NCI-H526 treated with DMSO at 0.1 percent for 48 hours (cell line): ENCODE measurements at places on chromosomes 3 and 15.

DNA sequence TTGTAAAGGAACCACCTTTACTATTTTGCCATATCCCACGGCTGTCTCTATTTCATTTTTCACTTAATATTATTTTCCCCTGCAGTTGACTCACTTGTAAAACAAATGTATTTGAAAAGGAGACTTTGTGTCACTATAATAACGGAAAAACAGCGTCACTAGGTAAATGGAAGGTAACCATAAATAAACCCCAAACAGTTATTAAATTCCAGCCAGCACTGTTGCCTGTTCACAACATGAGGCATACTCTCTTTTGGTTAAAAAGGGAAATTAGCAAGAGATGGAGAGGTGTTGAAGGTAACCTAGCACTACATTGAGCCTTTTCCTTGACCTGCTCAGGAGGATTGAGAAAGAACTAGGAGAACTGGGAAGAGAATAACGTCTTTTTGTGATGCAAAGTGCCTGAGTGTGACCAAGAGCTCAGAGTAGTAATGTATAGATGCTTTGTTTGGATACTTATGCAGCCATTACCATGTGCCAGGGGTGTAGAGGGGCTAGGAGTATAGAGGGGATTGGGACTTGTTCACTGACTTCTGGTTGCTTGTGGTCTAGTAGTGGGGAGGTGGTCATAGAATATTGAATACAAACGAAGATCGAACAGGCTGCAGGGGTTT is 19.6 kb downstream of the FLNB start:
- DNase-seq, result no peak

DNA sequence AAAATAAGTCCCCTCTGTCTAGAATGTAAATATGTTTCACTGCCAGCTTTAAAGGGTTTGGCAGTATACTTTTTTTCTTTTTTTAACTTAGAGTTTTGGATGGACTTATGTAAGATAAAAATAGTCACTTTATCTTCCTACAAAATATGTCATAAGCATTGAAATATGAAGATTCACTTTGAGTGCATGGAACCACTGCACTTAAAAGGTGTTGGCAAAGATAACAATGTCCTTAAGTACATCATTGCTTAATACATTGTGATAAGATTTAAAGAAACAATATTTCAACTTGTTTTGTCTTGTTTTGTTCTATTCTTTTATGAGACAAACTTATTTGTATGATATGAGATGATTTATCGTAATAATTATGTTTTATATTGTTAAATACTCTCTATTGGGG is 66.3 kb upstream of the NAALADL2 start:
- no peak for DNase-seq

DNA sequence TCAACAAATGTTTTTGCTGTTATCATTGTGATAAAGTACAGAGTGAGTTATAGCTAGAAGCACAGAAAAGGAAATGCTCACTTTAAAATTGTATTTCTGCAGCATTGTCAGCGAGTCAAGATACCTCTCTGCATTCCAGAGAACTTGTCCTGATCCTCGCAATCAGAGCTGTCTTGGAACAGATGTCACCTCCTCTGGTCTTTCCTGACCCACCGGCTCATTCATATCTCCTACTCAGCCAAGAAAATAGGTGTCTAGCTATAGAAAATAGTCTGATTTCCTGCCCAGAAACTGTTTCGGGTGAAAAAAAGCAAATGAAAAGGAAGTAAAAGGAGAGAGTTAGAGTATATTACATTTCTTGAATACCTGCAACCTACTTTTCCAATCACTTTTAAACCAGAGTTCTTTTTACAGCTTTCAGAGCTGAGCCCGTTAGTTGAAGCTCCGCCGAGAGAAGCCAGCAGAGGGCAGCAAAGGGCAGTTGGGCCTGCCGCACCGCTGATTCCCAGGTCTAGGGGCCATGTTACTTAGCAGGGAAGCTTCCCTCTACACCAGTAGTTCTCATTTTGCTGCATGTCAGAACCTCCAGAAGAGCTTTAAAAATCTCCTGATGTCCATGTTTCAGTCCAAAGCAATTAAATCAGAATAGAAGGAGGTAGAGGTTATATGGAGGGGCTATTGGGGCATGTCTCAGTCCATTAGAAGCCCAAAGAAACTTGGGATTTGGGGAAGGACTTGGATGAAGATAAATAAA is 185.7 kb upstream of the THRB start:
- DNase-seq, result no peak

- no peak for DNase-seq
Measured at GRCh38 chr3:126208606-126209256, 28.3 kb upstream of the ALDH1L1 start.

- DNase-seq, result peak; percentile 47
Measured at GRCh38 chr3:32818970-32819511, 1.2 kb downstream of the TRIM71 start.

GRCh38 chr3:52843108-52843865 is 8.5 kb upstream of the MUSTN1 start:
- DNase-seq, result no peak

DNA sequence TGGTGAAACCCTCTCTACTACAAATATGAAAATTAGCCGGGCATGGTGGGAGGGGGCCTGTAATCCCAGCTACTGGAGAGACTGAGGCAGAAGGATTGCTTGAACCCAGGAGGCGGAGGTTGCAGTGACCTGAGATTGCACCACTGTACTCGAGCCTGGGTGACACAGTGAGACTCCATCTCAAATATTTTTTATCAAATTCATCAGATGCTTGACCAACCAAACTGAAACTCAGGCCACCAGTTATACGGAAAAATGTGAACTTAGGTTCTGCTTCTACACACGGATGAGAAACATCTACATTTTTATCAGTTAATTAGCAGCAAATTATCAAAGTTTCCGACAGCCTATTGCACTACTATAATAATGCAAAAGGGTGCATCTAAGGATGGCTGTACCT is 4.8 kb downstream of the ARF4 start:
- DNase-seq, result no peak

- peak; percentile 76 for DNase-seq
Measured at GRCh38 chr15:67501177-67501835, 19.6 kb upstream of the C15orf61 start.

DNA sequence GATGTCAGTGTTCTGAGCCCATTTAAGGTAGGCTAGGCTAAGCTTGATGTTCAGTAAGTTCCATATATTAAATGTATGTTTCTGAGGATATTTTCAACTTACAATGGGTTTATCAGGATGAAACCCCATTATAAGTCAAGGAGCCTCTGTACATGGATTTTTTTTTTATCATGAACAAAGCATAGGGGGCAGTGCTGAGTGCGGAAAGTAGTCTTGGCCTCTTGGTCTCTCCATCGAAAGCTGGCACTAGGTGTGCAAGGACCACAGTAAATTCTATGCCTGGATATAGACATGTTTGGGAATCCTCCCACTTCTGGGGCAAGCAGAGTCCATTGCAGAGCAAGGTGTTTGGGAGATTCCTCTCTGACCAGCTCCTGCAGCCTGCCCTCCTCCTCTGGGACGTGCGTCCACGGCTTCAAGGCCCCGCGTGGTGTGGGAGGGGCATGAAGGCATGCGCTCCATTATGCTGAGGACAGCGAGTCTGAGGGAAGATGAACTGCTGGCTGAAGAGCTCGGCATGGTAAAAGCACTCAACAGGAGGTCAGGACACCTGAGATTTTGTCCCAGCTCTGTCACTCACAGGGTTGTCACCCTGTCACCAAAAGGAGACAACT is 122.9 kb upstream of the LIPC start:
- DNase-seq, result no peak

- no peak for DNase-seq
Measured at GRCh38 chr15:87863152-87863551, 393.4 kb downstream of the NTRK3 start.

DNA sequence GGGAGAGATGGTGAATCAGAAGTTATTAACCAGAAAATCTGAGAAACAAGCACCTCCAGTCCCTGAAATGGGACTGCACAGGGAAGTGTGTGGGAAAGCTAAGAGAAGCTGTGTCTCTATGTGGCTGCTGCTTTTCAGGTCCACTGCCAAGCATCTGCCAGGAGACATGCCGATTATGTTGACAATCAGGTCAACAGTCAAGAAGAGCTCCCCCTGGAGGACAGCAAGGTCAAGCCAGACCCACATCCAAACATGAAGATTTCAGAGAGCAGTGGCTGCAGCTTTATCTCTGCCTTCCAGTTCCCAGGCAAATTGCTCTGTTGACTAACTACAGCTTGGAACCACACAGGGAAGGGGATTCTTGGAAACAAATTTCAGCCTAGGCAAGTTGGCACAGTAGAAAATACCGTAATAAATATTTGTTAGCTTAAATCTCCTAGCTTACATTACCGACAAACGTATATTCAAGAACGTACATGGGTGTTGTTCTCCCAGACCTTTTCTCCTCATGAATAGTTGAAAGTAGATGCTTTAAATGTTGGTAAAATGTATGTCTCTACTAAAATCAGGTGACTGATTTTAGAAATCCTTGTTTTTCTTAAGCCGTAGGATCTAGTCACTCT is 394.5 kb upstream of the RARB start:
- peak; percentile 54 for DNase-seq

- DNase-seq, result no peak
Measured at GRCh38 chr15:36958606-36959005, 141.7 kb downstream of the MEIS2 start.

DNA sequence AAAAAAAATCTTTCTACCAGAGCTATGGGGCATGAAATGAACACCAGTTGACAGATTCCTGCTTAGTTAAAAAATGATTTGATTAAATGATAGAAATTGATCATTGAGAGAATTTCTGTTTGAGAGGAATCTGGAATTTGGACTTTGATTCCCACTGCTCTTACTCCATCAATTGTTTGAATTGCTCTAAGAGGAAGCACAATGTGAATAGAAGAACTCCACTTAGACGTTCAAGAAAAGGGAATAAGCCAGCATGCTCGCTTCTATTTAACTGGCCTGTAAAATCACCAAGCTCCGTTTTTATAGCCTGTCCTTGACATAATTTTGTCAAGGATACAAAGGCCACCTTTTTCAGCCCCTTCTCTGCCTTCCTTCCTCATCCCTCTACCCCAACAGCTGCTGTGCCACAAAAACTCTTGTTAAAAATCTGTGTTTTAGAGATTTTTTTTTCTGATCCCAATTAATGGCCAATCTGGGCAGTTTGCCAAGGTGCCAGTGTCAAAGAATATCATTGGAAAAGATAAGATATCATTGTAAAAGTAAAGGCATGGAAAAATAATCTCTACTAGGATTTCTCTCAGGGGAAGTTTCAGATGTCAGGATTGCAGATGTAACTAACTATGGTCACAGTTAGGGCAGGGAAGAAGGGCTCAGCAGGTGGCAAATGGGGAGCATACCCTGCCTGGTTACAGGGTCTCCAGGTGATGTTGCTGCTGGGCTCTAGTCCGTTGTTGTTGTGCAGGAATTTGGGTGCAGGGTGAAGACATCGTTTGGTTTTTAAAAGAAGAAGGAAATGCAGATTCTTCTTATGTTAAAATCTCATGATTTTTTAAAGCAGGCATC is 301.8 kb upstream of the PDZRN3 start:
- no peak for DNase-seq

DNA sequence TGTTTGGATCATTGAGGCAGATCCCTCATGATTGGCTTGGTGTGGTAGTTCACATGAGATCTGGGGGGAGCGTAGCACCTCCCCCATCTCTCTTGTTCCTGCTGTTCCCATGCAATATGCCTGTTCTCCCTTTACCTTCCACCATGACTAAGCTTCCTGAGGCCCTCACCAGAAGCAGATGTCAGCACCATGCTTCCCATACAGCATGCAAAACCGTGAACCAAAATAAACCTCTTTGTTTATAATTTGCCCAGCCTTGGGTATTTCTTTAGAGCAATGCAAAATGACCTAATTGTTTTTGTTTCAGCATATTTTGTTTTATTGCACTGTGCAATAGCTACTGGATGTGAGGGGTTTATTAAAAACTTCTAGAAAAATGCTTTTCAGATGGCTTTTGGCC is 56.6 kb upstream of the CHST2 start:
- DNase-seq, result no peak

GRCh38 chr3:150252462-150252861 is 155.6 kb upstream of the TSC22D2 start:
- DNase-seq, result no peak

- no peak for DNase-seq
Measured at GRCh38 chr3:192607798-192608197, 119.5 kb downstream of the FGF12 start.

GRCh38 chr15:89770041-89770440 is 6.1 kb upstream of the MESP2 start:
- no peak for DNase-seq

GRCh38 chr3:47578119-47578632 is 489 bp downstream of the CSPG5 start:
- no peak for DNase-seq

GRCh38 chr15:66964111-66964738 is 101.2 kb upstream of the SMAD3 start:
- DNase-seq, result no peak

DNA sequence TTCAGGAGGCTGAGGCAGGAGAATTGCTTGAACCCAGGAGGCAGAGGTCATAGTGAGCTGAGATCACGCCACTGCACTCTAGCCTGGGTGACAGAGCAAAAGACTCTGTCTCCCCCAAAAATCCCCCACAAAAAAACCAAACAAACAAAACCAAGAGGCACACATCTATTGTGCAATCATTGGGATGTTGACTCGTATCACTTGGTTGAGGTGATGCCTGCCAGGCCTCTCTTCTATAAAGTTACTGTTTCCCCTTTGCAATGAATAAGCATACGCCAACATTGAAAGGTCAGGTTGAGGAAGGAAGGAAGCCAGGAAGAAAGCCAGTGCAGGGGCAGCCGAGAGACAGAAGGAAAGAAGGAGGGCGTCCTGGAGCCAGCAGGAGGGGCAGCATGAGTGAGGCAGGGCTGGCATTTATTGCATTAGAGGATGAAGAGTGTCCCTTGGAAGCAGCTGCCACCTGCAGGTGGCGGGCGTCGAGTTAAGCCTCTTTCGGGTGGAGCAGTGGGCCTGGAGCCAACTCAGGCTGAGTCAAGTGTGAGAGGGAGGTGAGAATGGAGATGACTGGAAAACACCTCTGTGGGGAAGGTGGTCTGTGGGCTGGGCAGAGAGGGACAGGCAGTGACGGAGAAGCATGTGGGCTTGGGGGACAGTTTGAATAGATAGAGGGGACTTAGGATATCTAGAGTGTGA is 8.3 kb upstream of the CSPG4 start:
- DNase-seq, result no peak

GRCh38 chr3:112736805-112737566 is 96.0 kb upstream of the CCDC80 start:
- no peak for DNase-seq

- no peak for DNase-seq
Measured at GRCh38 chr3:149449799-149450198, 24.7 kb upstream of the TM4SF4 start.

GRCh38 chr15:75360856-75361255 is 7.6 kb downstream of the MAN2C1 start:
- DNase-seq, result no peak

DNA sequence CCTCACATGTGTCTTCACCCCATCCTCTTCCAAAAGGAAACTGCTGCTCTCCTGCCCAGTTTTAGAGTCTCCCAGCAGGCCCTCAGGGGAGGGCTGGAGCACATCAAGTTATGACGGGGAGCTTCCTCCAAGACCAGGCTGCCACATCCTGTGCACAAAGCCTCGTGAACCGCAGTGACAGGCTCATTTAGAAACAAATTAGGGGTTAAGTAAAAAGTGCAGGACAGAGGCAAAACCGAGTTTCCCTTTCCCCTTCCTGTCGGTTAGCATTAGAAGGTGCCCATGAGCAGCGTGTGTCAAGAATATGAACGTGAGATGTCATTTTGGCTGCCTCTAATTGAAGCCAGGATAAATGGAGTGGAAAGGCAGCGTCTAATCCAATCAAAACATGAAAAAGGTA is 199.7 kb downstream of the ARRDC4 start:
- DNase-seq, result no peak

GRCh38 chr3:124601190-124601589 is 129.1 kb upstream of the UMPS start:
- no peak for DNase-seq

- no peak for DNase-seq
Measured at GRCh38 chr3:132317229-132317948, at the start of gene ACP3. Gene ACP3, plus strand, starts transcription at chr3:132317407. Its CDS starts 50 bp downstream, at chr3:132317457.
